8988T (cell line): ENCODE measurements at places on chromosomes 4 and X.

DNA sequence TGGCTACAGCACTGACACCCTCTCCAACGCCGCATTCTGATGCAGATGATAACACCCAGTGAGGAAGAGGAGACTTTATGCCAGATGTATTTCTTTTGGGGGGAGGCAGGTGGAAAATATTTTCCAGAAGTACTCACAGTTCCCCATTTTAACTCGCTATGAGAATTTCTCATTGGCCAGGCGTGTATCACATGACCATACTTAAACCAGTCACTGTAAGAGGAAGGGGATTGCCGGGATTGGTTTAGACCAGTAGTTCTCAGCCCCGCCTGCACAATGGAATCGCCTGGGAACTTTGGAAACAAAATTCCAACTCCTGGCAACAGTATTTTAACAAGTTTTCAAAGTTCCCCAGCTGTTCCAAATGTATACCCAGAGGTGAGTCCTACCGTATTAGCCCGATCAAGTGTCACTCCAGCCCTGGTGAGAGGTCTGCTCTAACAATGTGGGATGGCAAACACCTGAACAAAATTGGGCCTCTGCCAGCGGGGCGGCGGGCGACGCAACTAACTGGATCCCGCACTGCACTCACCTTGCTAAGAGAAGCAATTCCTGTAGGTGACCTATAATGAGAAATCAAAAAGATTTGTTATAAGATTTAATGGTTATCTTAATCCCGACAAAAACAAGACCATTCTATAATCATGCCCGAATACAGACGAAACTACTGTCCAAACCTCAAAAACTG lies 2.9 kb upstream of the MSL3 start:
- no peak for DNase-seq

DNA sequence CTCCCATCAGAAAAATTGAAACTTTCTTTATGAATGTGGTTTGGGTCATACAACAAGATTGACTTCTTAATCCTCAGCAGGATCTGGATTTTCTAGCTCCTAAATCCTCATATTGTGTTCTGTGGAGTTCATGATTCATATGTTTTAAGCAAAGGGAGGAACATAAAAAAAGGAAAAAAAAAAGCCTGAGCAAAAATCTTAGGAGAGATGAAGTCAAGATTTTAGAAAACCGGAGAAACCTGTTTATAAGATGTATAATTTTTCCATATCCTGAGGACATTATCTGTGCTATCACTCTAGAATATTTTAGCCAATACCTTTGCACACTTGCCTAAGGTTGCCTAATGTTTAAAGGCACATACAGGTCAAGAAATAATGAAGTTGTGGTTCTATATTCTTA lies 7.0 kb upstream of the EREG start:
- no peak for DNase-seq

DNA sequence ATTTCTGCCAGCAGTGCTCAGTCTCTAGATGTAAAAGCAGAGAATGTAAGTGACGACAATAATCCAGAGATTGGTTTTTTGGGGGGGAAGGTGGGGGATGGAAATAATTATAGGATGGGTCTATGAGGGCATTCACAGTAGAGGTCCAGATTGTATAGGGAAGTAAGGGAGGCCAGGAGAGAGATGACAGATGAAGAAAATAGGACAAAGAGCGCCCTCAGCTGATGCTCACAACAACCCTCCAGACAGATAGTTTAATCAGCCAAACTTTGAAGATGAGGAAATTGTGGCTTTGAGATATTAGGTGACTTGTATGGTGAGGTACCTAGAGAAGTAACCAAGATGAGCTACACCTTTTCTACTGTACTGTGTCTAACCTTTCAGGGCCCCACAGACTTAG lies 137.9 kb downstream of the MAGEB17 start:
- no peak for DNase-seq

GRCh38 chrX:81201071-81201470 lies 642 bp downstream of the HMGN5 start:
- DNase-seq, result no peak

DNA sequence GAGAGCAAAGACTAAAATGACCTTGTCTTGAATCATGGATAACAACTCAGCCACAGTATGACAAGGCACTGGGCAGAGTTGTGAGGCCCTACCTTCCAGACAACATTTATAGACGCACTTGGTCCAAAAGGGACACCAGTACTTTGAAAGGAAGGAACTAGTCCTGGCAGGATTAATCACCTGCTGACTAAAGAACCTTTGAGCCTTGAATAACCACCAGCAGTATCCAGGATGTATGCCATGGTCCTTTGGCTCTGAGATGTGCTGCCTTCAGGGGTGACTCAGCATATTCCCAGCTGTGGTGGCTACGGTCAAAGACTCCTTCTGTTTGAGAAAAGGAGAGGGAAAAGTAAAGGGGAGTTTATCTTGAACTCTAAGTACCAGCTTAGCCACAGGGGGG lies 118.1 kb upstream of the PRR32 start:
- no peak for DNase-seq

DNA sequence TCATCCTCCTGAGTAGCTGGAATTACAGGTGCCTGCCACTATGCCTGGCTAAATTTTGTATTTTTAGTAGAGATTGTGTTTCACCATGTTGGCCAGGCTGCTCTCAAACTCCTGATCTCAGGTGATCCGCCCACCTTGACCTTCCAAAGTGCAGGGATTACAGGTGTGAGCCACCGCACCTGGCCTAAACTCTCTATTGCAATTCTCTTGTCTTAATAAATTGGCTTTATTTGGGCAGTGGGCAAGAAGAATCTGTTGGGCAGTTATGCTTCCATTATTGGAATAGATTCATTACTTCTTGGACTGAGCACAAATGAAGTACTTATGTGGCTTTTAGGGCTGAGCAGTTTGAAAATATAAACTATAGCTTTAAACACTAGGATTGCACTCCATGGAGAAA lies 8.2 kb upstream of the GPAT3 start:
- DNase-seq, result no peak

GRCh38 chr4:16034010-16034748 lies 49.6 kb downstream of the PROM1 start:
- DNase-seq, result no peak

- DNase-seq, result no peak
Measured at GRCh38 chr4:71107726-71108125, 114.3 kb downstream of the DCK start.

DNA sequence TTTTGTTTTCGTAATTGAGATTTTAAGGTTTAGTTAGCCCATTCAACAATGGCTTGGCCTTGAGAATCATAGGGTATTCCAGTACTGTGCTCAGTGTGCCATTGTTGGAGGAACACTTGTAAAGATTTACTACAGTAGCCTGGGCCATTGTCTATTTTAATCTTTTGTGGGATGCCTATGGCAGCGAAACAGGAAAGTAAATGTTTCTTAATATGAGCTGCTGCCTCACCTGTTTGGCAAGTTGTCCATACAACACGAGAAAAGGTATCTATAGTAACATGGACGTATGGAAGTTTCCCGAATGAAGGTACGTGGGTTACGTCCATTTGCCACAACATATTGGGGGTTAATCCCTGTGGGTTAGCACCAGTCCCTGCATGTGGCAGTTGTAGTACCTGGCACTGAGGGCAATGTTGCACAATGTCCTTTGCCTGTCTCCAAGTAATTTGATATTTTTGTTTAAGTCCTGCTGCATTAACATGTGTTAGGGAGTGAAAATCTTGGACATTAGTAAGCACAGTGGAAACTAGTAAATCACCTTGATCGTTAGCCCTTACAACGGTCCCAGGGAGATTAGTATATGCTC lies 38.6 kb upstream of the AADAT start:
- no peak for DNase-seq

GRCh38 chr4:175540151-175540550 lies 271.9 kb downstream of the GPM6A start:
- no peak for DNase-seq

DNA sequence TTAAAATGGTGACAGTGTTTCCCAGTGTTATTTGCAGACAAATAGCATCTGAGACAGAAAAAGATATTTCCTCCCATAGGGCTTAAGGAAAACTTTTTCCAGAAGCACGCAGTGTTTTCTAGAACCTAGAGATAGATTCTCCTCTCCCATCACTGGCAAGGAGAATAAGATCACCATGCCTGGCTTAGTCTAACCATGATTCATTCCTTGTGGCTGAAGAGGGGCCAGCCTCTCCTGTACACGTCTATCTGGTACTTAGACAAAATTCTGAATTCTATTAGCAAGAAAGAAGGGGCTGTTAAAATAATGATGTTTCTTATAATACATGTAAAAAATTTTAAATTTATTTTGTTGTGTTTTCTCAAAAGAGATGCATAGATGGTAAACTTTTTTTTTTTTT lies 296.1 kb upstream of the LDB2 start:
- no peak for DNase-seq
